ENCODE measurements at places on chromosomes 7 and 10. TPM values are rescaled to one million over a fixed set of nuclear protein-coding genes. Genes with fewer than 3 reads are reported as not detected.

- DNase-seq = no peak
These were observed 418.2 kb upstream of the AKR1E2 start for GRCh38 chr10:4407783-4408182.

- peak; percentile 84 for DNase-seq
These were observed 22.5 kb downstream of the GSTO2 start for GRCh38 chr10:104291439-104291951.

GRCh38 chr10:3754727-3755439, 30.1 kb downstream of the KLF6 start:
- no peak for DNase-seq

DNA sequence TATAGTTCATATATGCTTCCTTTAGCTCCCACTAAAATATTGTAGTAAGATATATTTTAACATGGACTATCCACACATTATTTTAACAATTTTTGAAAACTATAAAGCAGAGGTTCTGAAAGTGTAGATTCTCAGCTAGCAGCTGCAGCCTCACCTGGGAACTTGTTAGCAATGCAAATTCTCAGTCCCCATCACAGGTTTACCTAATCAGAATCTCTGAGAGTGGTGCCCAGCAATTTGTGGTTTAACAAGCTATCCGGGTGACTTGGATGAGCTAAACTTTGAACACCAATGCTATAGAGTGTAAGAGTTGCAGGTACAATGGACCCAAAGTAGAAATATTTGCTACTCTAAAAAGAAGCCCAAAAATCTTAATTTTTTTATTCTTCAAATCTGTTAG, 99.8 kb upstream of the MDFIC start:
- no peak for DNase-seq

Gene AHR
- total RNA-seq = 14.2 TPM
